ENCODE measurements at places on chromosomes 16 and 17. TPM values are rescaled to one million over a fixed set of nuclear protein-coding genes. Genes with fewer than 3 reads are reported as not detected.
A peak's percentile ranks its signal among the peaks of the same experiment; 100 is the strongest.

DNA sequence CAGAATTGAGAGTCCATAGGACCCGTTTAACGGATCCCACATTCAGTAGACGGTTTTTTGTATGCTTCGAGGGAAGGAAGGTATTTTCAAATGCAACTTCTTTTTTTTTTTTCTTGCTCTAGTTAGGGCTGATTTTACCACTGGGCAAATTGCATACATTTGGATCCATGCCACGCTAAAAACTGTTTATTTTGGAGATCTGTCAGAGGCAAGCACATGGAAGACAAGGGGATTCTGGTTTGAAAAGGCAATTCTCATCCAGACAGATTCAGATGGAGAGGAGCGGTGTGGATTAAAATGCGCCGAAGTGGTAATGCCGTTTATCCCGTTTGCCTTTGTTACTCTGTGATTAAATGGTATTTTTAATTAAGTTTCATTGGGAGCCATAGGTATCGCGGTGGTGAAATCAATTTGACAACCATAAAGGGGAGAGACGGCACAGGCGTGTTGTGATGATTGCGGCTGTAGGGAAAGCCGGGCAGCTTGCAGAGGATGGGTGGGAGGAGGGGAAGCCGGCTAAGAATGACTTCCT is 170.4 kb downstream of the IRX3 start:
- DNase-seq = no peak

- peak; percentile 75 for DNase-seq
Measured at GRCh38 chr17:58631523-58632323, 60.1 kb downstream of the TEX14 start.

- DNase-seq = no peak
Measured at GRCh38 chr17:59669411-59669810, 37.8 kb downstream of the PTRH2 start.

DNA sequence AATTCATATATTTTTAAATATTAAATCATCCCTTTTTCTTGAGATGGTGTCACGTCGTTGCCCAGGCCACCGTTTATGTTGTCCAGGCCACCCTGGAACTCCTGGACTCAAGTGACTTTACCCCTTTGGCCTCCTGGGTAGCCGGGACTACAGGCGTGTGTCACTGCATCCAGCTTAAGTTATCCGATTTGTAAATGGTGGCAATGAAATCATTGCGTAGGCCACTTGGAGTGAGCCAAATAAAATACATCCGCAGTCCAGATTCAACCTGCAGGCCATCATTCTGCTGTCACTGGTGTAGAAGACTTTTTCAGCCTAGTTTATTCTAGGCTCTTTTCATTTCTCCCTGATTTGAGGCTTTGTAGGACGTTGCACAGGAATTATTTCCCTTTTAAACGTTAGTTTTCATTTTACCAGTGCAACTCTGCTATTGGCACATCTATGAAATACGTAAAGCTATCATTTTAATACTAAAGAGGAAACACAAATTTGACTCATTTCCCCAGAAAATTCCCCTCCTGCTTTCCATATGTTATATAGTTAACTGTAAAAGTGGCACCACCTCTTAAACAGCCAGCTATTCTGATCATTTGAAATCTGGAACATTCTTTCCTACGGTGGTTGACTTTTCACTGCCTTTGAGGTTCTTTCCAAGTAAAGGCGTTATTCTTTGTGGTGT is 449.8 kb downstream of the MAF start:
- no peak for DNase-seq

GRCh38 chr17:39246274-39246673 is 20.5 kb upstream of the STAC2 start:
- DNase-seq = peak; percentile 44

GPRC5C gene
- 48.8 TPM for total RNA-seq

DNA sequence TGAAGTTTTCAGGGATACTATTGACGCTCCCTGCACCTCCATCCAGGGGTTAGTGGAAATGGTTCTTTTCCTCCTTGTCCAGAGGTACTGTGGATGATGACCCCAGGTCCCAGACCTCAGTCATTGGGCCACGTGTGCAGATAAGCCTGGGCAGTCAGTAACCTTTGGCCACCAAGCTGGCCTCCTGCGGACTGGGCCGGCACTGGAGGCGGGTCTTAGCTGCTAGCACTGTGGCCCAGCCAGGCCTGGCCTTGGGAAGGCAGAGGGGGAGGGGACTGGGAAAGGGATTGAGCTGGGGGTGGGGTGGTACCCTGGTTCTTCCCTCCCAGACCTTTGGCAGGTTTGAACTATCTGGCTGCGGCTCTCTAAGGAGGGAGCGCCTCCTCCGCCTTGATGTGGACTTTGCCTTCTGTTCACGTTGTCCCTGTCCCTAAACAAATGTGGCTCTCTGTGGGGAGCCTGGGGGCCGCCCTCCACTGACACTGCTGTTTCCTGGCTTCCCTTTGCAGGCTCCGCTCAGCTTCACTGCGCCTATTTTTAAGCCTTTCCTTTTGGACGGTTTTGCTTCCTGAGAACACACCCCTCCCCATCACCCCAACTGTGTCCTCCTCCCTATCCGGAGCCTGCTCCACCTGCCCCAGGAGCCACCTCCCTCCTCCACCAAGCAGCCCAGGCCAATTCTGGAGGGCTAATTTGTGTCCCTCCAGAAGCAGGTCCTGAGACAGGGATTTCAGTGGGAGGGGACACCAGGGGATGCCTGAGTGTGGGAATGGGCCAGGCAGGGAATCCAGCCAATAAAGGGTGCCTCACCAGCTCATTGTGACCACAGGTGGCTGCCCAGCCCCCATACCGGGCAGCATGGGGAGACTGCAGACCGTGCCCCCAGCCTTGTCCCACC is 251.9 kb downstream of the SEC14L1 start:
- peak; percentile 95 for DNase-seq

- no peak for DNase-seq
Measured at GRCh38 chr16:23420011-23420410, 33.0 kb downstream of the COG7 start.

GRCh38 chr16:55055262-55055661 is 124.6 kb downstream of the IRX5 start:
- DNase-seq = peak; percentile 51

- DNase-seq = no peak
Measured at GRCh38 chr17:59415397-59415796, 83.9 kb downstream of the YPEL2 start.

CTDNEP1 gene
- total RNA-seq = 59.9 TPM

DNA sequence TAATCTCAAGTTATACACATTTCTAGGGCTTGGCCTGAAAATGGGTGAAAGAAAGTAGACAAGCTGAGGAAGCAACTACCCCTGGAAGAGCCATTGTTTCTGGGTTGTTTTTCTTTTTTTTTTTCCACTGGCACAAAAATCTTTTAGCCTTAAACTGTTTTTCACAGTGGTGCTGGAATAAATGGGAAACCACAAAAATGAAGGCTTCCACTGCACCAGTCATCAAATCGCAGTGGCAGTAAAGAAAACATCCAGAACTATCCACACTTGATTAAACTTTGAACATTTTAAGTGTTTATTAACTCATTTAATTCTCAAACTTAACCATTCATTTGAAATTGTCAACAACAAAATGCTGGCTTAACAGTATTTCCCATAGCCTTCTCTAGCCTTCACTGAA is 14.3 kb downstream of the CMTM4 start:
- DNase-seq = no peak

All from H7 (cell line).